ENCODE measurements at places on chromosomes 3 and 15.
A peak's percentile ranks its signal among the peaks of the same experiment; 100 is the strongest.

DNA sequence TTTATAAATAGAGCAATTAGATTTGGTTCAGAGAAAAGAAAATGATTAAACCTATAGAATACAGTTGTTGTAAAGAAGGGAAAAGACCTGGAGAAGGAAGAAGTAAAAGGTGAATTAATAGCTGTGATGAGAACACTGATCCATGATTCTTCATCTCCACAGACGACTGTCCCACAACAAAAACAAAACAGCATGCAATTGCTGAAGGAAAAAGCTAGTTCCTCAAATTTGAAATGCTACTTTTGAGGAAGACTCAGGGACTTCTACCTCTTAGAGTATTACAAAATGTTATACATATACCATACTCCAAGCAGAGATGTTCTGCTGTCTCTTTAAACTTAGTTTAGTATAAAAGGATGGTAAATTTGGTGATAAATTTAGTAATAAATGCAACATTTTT, 21.5 kb downstream of the ALCAM start:
- peak; percentile 37 for DNase-seq

DNA sequence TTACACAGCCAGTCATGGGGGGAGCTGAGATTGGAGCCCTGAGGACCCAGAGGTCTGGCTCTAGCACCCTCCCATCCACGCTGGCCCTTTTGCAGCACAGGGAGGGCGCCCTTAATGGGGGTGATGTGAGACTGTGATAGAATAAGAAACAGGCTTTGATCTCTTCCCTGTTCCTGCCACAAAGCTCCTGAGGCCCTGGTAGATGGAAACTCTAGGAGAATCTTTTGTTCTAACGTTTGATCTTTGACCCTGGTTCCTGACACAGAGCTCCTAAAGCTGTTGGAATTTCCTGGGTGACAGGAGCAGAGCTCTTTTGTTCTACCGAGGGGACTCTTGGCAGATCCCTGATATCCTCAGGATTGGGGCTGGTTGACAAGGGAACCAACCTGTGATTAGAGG, 1.2 kb upstream of the UROC1 start:
- DNase-seq: no peak

- DNase-seq: no peak
Observed at GRCh38 chr3:85258326-85258725, 299.5 kb downstream of the CADM2 start.

- DNase-seq: no peak
Observed at GRCh38 chr3:138463724-138464490, 29.5 kb downstream of the ESYT3 start.

GRCh38 chr3:120983321-120983665, 75.3 kb downstream of the STXBP5L start:
- DNase-seq: no peak

- peak; percentile 66 for DNase-seq
Observed at GRCh38 chr3:124007186-124007585, 15.3 kb upstream of the ROPN1 start.

- DNase-seq: no peak
Observed at GRCh38 chr3:3806856-3807255, 7.6 kb downstream of the LRRN1 start.

GRCh38 chr15:52278636-52279367, 16.8 kb downstream of the MYO5C start:
- no peak for DNase-seq
